Fibroblast of skin of right quadriceps (primary cell): ENCODE measurements at places on chromosomes 4 and X.

DNA sequence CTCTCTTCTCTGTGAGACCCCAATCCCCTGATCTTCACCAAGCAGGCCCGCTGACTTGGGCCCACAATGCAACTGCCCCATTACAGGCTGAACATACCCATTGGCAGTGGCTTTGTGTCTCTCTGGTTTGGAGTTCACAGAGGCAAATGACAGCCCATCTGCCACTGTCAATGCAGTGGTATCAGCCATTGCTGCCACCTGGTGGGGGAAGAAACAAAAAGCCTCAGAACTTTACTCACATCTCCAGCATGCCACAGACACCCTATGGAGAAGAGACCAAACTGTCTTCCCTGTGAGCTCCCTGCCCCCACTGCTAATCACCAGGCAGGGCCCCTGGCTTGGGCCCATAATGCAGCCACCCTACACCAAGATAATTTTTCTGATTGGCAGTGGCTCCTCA lies 729.3 kb upstream of the ACTRT1 start:
- DNase-seq, result peak; percentile 9

DNA sequence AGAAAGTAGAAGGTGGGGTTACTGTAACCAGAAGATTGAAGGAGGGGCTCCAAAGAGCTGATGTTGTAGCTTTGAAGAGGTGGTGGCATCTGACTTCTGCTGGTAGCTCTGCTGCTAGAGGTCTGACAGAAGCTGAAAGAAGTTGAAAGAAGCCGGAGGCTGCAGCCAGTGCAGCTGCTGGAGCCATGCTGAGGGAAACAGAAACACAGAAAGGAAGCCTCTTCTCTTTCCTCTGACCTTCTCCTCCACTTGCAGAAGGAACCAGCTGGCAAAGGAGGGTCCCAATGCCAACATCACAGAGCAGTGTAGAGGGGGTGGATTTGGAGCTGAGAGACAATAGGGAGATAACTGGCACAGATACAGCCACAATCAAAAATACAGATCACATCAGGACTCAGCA lies 89.3 kb upstream of the HHIP start:
- DNase-seq, result no peak

DNA sequence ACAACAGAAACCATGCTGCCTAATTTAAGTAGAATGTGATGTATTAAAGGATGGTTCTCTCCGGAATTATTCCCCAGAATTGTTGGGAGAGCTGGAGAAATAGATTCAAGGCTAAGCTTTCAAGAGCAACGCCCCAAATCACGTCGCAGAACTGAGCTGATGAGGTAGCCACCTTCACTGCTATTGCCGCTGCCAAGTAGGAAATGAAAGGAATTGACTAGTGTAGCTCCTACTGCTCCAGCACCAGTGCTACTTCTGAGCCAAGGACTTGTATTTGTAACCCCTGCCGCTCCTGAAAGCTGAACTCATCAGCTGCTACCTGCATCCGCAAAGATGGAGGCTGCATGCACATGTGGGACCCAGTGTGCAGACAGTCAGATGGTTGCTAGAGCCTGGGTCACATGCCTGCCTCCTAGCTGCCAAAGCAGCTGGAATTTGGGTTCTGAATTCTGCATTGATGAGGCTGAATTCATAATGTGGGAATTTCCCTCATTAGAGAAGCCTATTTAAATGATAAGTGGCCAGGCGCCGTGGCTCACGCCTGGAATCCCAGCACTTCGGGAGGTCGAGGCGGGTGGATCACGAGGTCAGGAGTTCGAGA lies 173.9 kb downstream of the PDGFRA start:
- no peak for DNase-seq

DNA sequence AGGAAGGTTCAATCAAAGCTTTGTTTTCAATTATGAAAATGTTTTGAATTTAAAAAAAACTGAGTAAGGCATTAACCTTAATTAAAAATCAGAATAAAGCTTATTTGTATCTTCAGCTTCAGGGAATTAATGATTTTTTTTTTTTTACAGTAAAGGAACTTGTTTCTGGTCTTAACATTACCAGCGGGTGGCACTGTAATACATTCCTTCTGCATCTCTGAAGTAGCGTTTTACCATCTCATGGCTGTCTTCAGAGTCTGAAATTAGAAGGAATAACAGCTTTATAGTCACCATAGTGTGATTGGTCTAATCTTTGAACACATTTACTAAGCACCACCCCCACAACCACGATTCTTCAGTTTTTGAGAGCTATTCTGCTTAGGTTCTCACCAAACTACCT lies 102.6 kb downstream of the IL1RAPL2 start:
- peak; percentile 0 for DNase-seq

DNA sequence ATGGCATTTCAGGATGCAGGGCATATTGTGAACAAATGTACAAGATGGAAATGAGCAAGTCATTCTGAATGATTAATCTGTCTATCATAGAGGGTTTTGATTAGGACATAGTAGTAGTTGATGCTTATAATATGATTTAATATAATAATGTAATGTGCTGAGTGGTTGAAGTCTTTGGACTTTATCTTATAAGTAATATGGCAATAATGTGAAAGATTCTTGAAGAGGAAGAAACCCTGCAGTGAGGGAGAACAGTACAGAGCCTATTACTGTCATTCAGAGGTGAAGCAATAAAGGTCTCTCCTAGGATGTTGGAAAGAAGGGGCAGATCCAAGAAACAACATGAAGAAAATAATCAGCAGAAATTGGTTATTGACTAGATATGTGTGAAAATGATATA lies 16.6 kb downstream of the NFKB1 start:
- no peak for DNase-seq

DNA sequence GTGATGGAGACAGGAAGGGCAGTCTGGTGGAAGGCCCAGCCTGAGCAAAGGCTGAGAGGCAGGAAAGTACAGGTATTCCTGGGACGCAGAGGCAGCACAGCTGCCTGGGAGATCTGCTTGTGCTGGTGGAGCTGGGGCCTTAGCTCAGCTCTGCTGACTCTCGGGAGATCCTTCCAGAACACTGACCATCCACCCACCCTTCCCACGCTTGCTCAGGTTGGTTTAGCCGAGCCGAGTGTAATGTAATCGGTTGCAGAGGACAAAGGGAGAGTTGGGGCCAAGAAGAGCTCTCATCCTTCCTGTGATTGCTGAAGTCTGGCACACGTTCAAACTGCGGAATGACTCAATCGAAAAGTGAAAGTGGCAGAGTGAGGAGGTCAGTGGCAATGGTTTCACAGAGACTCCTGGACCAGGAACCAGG lies 43.1 kb upstream of the GPR78 start:
- DNase-seq, result peak; percentile 72

DNA sequence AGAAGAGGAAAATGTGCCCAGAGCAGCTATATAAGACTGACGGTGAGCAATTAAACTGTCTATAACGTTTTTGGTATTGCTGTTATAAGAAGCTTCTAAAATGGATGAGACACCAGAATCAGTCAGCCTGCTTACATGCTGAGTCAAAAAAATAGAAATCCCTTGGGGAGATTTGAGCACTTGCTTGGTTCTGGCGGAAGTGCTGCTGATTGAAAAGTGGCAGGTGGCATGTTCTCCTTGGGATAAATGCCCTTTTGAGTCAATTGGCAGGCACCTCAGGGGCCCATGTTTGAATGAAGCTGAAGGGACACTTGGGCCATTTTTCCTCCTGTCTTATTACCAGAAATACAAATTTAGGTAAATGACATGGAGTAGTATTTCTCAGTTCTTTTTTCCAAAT lies 148.7 kb downstream of the PTCHD1 start:
- DNase-seq, result no peak

GRCh38 chr4:158786121-158786601 lies 17.3 kb downstream of the FNIP2 start:
- DNase-seq, result peak; percentile 17

DNA sequence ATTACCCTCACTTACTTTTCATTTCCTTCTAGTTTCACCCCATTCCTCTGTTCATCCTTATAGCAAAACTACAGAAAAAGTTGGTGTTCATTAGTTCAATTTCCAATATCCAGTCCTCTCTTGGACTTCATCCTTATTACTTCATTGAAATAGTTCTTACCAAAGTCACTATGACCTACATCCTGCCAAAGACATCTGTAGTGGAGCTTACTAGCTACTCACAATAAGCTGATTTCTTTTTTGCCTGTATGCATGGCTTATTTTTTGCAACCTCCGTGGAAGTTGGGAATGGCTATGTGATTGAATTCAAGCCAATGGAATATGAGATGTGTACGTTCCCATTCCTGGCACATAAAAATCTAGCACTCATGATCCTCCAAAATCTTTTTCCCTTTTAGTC lies 4.6 kb upstream of the CDKL2 start:
- peak; percentile 7 for DNase-seq

- DNase-seq, result no peak
Measured at GRCh38 chr4:152673489-152673888, 6.3 kb downstream of the TMEM154 start.

DNA sequence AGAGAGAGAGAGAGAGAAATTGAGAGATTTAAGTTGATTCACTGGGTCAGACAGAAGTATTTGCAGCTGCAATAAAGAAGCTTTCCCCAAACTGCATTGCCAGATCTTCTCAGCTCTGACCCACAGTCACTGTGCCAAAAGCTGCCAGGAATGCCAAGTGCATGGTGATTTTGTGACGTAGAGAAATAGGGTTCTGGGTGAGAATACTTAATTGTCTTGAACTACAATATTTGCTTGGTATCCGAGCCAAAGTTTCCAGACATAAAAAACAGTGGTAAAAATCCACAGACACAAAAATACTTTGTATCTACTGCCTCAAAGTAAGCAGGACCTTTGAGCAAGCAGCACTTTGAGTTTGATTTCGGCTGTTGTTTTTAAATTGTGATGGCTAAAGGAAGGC lies 331.1 kb downstream of the GRID2 start:
- DNase-seq, result no peak

DNA sequence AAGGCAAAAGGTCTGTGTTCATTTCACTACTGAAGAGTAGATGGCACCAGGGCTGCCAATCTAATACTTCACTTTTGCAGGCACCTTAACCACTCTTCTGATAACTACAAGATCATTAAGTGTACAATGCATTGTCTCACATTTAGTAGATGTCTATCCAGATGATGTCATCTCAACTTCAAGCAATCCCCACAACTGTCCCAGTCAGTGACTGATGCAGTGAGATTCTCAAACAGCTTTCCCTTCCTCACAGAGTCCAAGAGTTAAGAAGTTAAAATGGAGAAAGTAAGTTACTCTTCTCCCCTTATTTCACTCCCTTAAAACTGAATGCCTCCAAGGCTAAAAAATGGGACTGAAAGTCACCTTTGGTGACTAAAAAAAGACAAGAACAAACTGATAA lies 10.7 kb downstream of the AP1S2 start:
- DNase-seq, result no peak

DNA sequence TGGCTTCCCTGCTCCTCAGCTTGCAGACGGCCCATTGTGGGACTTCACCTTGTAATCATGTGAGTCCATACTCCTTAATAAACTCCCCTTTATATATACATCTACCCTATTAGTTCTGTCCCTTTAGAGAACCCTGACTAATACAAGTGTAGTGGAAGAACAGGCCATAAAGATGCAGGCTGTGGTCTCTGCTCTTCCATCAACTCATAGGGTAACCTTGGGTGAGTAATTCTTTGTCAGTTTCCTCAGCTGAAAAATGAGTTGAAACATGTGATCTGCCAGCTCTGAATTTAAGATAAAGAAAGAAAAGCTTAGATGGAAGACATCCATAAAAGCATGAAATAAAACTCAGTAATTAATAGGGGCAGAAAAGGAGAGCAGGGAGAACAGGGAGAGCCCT lies 103.6 kb downstream of the ENOX2 start:
- peak; percentile 56 for DNase-seq

DNA sequence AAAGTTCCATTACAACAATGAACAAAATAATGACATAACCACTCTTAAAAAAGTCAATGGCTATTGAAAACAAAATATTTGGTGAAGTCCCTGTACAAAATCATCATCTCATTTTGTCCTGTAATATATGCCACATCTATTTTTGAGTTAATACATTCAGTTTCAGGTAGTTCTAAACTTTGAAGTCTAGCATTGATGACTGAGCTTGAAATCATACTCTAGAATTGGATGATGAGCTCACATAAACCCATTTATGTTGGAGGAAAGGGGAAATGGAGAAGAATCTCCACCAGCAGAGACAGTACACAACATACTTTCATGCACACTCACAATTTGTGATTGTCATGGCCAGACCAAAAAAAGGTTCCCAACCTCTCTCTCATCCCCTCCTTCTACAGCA lies 371.1 kb upstream of the NR3C2 start:
- no peak for DNase-seq

DNA sequence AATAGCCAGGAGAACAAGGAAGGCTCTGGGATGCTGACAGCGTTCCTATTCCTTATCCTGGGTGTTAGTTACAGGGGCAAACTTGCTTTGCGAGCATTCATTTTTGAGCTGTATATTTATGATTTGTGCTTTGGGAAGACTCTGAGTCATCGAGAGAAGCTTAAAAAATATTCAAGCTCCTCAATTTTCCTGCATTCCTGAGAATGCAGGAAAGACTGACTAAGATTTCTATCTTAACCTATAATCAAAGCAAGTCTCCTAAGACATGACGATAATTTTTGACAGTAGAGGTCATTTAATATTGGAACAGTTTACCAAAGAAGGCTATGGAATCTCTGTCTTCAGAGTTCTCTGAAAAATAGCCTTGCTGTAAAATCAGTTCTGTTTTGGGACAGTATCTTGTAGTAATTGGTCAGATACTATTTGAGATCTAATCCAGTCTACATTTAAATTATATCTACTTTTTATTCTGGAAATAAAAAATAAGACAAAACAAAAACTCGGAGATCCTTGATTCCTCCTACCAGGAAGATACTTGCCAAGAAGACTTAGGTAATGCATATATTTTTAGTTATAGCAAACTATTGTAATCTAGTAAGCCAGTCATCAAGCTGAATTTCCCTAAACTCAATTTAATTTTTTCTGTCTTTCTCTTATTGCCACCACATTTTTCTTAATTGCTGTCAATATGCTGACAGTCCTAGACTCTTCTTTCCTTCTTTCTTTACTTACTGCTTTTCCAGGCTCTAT lies 31.7 kb downstream of the BBS12 start:
- peak; percentile 94 for DNase-seq

GRCh38 chrX:109818976-109819375 lies 85.9 kb upstream of the ACSL4 start:
- DNase-seq, result no peak

GRCh38 chrX:3545901-3546300 lies 167.5 kb downstream of the PRKX start:
- no peak for DNase-seq

DNA sequence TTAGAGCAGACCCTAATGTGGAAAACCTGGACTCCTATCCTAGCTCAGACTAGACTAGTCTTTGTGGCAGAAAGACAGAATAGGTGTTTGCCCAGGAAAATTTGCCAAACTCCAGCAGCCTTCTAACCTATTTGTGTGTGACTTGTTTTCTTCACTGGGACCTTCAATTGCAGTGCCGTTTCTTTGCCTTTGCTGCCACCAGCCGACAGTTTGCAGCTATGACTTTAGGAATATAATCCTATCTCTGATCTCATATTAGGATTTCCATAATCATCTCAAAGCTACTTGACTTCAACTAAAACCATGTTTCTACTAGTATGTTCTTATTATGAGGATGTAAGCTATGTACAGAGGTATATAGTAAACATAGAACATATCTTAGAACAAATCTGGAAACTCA lies 60.2 kb upstream of the PGAM4 start:
- DNase-seq, result peak; percentile 17

- DNase-seq, result peak; percentile 64
Measured at GRCh38 chrX:69133921-69134542, 31.2 kb downstream of the PJA1 start.
